Amniotic stem cell (primary cell): ENCODE measurements at places on chromosomes 4 and X.

GRCh38 chr4:143514169-143514495 is 630 bp downstream of the SMARCA5 start:
- no peak for DNase-seq

GRCh38 chr4:61614231-61614630 is 414.1 kb downstream of the ADGRL3 start:
- DNase-seq = no peak

DNA sequence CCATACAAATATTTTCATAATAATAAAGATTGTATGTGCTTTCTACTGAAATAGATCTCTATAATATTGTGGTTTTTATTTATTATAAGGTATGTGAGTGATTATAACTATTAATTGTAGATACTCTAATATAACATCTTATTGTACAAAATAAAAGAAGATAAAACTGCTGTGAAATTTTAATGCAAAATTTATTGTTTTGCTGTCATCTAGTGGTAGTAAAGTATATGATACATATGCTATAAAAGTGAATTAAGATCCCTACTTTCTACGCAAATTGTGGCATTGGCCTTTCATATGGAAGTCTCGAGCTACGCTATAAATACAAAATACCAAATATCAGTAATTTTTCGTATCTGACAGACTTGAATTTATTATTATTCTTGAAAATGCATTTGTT is 19.3 kb downstream of the YIPF7 start:
- DNase-seq = no peak

- DNase-seq = no peak
Measured at GRCh38 chr4:89290727-89291516, 16.7 kb downstream of the GPRIN3 start.

DNA sequence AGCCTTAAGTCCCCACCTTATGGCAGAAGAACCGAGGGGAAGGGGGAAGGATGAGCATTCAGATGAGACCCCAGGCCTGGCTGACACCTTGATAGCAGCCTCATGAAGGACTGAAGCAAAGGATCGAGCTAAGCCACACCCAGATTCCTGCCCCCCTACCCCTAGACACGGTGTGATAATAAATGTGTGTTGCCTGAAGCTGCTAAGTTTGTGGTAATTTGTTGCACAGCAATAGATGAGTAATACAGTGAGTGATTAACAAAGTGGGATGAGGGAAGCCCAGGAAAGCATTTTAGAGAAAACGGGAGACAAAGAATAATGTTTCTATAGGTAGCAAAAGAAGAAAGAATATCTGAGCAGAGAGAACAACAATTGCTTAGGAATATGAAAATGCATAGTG is 404.2 kb downstream of the MID1IP1 start:
- DNase-seq = no peak

DNA sequence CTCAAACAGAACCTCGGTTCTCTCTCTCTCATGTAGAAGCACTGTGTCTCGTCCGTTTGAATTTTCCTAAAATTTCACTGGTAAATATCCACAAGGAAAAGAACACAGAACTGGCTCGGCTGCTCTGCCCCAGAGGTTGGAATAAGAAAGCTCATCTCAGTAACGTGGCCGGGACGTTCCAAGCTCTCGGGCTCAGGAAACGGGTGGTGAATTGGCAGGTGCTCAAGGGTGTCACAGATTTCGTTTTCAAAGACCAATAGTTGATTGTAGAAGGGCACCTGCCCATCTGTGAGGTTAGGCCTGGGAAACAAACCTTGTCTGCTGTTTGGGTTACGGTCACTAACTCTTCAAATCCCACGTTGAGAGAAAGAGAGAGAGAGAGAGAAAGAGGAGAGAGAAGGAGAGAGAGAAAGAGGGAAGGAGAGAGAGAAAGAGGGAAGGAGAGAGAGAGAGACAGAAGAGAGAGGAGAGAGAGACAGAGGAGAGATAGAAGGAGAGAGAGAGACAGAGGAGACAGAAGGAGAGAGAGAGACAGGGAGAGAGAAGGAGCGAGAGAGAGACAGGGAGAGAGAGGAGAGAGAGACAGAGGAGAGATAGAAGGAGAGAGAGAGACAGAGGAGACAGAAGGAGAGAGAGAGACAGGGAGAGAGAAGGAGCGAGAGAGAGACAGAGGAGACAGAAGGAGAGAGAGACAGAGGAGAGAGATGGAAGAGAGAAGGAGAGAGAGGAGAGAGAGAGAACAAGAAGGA is 106.6 kb downstream of the CRLF2 start:
- no peak for DNase-seq

DNA sequence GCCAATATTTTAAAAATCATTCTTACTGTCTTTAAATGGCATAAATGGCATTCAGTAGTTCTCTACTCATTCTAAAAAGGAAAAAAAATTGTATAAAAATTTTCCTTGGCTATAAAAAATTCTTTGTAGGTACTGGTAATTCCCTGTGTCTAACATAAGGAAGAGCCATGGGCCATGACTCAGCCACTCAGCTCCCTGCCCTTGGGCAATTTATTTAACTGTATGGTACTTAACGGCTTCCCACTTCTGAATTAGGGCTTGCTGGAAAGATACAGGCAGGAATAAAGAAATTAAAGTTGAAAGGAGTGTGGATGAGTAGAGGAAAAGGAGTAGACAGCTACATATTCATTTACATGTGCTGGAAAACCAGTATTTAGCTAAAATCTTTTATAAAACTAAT is 30.6 kb downstream of the ABHD18 start:
- peak; percentile 36 for DNase-seq
